ENCODE measurements at places on chromosomes 4 and X. TPM values are rescaled to one million over a fixed set of nuclear protein-coding genes. Genes with fewer than 3 reads are reported as not detected.

Gene CHM
- total RNA-seq, result 15.7 TPM

DNA sequence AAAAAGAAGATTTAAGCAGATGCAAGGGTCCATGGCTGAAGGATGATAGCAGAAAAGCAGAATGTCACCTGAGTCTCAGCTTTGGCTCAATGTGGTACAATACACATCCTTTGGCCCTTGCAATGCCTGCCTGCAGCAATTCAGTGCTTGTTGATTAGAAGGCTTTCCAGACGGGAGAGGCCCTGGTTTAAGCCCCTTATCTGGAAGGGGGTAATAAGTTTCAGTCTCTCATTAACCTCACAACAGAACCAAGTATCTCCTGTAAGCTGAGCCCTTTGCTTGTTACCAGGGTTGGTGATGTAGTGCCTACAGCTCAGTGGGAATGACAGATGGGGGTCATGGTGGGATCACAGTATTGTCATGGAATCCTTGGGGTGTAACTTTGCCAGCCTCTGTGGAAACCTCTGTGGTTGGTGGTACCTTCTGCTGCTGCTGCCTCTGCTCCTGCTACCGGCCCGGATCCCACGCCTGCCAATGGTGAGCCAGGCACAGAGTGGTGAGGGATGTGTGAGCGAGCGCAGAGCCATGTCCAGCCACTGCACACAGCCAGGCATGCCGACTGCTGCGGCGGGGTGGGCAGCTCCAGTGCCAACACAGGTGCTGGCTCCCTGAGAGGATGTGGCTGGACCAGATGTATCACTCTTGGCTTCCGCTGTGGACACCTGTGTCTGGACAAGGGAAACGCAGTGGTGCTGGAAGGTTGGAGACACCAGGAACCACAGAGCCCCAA, 81.2 kb downstream of the ADRA2C start:
- no peaks in the 10 kb centered on the region for H3K4me1 ChIP-seq
- H3K36me3 ChIP-seq, result no peaks in the 10 kb centered on the region
- no peak for DNase-seq
- H3K4me3 ChIP-seq, result no peak overlapping the region
- H3K27ac ChIP-seq, result no peak overlapping the region

Gene POLR2B
- 145 TPM for total RNA-seq

Gene CLNK
- total RNA-seq, result 0.57 TPM

GRCh38 chr4:53928825-53929224, 135.6 kb downstream of the CHIC2 start:
- no peaks in the 10 kb centered on the region for H3K4me1 ChIP-seq
- H3K27ac ChIP-seq, result no peak overlapping the region
- H3K4me3 ChIP-seq, result no peak overlapping the region
- no peak for DNase-seq

DNA sequence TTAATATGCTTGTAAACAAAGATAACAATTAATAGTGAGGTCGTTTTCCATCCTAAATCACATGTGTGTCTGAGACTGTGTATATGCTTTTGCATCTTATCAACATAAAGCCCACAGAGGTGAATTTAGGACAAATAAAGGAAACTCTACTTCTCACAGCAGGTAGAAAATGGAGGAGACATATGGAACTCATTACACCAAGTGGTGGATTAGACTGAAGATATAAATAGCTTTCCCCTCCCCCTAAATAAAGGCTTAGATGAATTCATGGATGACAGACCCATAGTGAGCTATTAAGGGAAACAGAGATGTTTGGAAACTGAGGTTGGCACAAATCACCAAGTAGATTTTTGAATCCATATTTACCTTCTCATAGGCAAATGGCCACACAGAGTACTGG, 79.7 kb downstream of the GRIA3 start:
- H3K27me3 ChIP-seq, result no peaks in the 10 kb centered on the region
- H3K36me3 ChIP-seq, result no peaks in the 10 kb centered on the region
- DNase-seq, result no peak
- H3K4me3 ChIP-seq, result no peak overlapping the region
- H3K27ac ChIP-seq, result no peak overlapping the region

- peak overlapping the region; percentile 61 for H3K4me3 ChIP-seq
- peaks cover 85% of the 10 kb centered on the region for H3K4me1 ChIP-seq
- H3K36me3 ChIP-seq, result peaks cover 57% of the 10 kb centered on the region
These were observed 46.7 kb downstream of the TMEM156 start for GRCh38 chr4:38985410-38986100.

Gene NUDT10
- 0.20 TPM for total RNA-seq

- DNase-seq, result no peak
- peaks cover 33% of the 10 kb centered on the region for H3K36me3 ChIP-seq
- H3K4me3 ChIP-seq, result no peak overlapping the region
- H3K27me3 ChIP-seq, result no peaks in the 10 kb centered on the region
- no peaks in the 10 kb centered on the region for H3K4me1 ChIP-seq
- H3K27ac ChIP-seq, result no peak overlapping the region
These were observed 63.9 kb downstream of the HPGDS start for GRCh38 chr4:94278781-94279180.

GRCh38 chrX:3181846-3182245, 140.6 kb downstream of the ARSF start:
- no peak overlapping the region for H3K4me3 ChIP-seq
- no peaks in the 10 kb centered on the region for H3K27me3 ChIP-seq
- no peaks in the 10 kb centered on the region for H3K36me3 ChIP-seq
- DNase-seq, result no peak

Measured in activated T-helper 1 cell treated with anti-CD3 and anti-CD28 coated beads, Interleukin-12 subunit alpha, Interleukin-12 subunit beta, Interleukin-2, Interleukin-4 antibody, amounts not matched to agents 30 ng/mL and 10 ng/mL and 1 ng/mL, durations not matched to agents 14 hours and 24 hours and 36 hours (primary cell).